ENCODE measurements at places on chromosomes 12 and 14.

DNA sequence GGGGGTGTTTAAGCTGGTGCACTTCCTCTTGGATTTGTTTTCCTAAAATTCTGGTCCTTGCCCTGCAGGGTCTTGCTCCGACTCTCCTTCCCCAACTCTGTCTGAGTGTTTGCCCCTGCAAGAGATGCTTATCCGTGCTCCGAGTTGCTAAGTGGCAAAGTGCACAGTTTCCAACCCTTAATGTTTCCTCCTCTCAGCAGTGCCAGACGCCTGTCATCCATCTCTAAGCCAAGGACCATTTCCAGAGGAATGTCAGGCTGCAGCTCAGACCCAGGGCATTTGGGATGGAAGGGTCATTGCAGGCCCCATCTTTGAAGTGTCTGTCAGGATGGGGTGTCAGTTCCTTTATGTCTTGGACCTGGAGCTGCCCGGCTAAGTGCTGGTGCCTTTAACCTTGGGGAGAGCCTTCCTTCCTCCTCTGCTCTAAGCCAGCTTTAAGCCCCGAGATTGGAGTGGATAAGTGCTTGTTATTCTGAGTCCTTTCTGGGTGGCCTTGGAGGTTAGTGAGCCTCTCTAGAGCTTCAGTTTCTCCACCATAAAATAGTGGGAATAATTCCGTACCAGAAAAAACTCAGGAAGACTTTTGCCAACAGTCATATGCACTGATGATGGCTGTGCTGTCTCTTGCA lies 15.0 kb downstream of the WNT5B start:
- DNase-seq, result no peak

GRCh38 chr12:981961-982360 lies 9.1 kb upstream of the ERC1 start:
- DNase-seq, result no peak

GRCh38 chr12:24902511-24903328 lies 46.2 kb downstream of the BCAT1 start:
- DNase-seq, result no peak

GRCh38 chr12:50611021-50611744 lies 106.4 kb downstream of the DIP2B start:
- DNase-seq, result no peak

DNA sequence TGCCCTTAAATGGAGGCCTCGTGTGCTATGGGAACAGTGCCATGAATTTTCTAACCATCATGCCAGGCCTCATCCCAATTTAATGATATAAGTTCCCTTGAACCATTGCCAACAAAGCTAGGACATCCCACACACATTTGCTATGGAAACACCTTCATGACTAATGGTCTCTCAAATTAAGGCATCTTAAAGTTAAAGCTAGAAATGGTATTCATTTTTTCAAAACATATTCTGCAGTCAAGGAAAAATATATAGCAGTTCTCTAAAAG lies 117.3 kb downstream of the BTG1 start:
- DNase-seq, result no peak

- no peak for DNase-seq
These were observed 243.6 kb downstream of the DPY19L2 start for GRCh38 chr12:63424671-63425070.

GRCh38 chr14:94933486-94933885 lies 163.6 kb upstream of the GSC start:
- DNase-seq, result no peak

DNA sequence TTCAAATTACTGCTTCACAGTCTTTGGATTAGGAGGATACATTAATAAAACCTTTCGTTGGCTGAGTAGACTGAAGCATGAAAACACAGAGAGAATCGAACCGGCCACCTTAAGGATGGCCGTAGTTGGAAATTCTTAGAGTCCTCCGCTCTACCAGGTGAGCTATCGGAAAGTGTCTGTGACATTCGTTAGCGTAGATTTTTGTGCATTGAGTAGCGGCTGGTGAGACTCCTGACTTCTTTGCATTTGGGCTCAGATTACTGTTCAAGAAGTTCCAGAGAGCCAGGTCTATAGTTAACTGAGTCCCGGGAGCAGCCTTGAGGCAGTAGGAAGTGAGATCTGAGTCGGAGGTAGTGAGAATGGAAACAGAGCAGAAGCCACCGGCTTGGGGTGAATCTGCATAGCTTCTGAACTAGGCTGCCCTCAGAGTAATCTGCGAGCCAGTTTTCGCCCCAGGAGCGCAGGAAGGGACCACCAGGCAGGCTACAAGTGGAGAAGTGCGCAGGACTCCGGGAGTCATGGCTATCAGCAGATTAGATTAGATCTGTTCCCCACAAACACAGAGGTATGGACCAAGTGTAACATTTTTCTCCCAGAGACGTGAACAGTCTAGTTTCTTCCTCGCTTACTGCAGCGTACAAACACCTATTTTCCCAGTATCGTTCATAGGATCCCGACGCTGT lies 11.0 kb downstream of the OR6S1 start:
- DNase-seq, result no peak

- no peak for DNase-seq
These were observed 162.9 kb upstream of the PRMT8 start for GRCh38 chr12:3328081-3328480.
